Epithelial cell of umbilical artery (primary cell): ENCODE measurements at places on chromosomes 3 and 15. TPM values are rescaled to one million over a fixed set of nuclear protein-coding genes. Genes with fewer than 3 reads are reported as not detected.

Gene CALML4
- 1.9 and 4.9 TPM in 2 replicates for total RNA-seq

Gene AGBL1
- total RNA-seq = not detected in 2 replicates

Gene XCR1
- total RNA-seq = not detected in 2 replicates

Gene PRTG
- 2.9 and 4.7 TPM in 2 replicates for total RNA-seq

Gene KLHL40
- total RNA-seq = not detected in 2 replicates

Gene MORC1
- total RNA-seq = not detected in 2 replicates

Gene TM6SF1
- total RNA-seq = 22.7 and 40.7 TPM in 2 replicates

Gene EPHA6
- not detected in 2 replicates for total RNA-seq

Gene SERPINI2
- total RNA-seq = not detected in 2 replicates

Gene CMC1
- total RNA-seq = 4.5 and 4.6 TPM in 2 replicates

Gene CACNA2D3
- total RNA-seq = not detected in 2 replicates

Gene CCR9
- not detected in 2 replicates for total RNA-seq

Gene EEF1AKMT4
- total RNA-seq = 3.6 and 5.8 TPM in 2 replicates

Gene ZMYND10
- 0.15 and 0.32 TPM in 2 replicates for total RNA-seq

Gene AADACL2
- not detected in 2 replicates for total RNA-seq

Gene MASP1
- 0.91 and 1.9 TPM in 2 replicates for total RNA-seq

Gene SNX22
- 0.65 and 0.76 TPM in 2 replicates for total RNA-seq
